Fibroblast of skin of right biceps (primary cell): ENCODE measurements at places on chromosomes 2 and 18.

GRCh38 chr2:25041307-25041927 is 459 bp upstream of the EFR3B start:
- DNase-seq, result peak; percentile 28

GRCh38 chr2:147366279-147366678 is 478.6 kb upstream of the ACVR2A start:
- DNase-seq, result no peak

DNA sequence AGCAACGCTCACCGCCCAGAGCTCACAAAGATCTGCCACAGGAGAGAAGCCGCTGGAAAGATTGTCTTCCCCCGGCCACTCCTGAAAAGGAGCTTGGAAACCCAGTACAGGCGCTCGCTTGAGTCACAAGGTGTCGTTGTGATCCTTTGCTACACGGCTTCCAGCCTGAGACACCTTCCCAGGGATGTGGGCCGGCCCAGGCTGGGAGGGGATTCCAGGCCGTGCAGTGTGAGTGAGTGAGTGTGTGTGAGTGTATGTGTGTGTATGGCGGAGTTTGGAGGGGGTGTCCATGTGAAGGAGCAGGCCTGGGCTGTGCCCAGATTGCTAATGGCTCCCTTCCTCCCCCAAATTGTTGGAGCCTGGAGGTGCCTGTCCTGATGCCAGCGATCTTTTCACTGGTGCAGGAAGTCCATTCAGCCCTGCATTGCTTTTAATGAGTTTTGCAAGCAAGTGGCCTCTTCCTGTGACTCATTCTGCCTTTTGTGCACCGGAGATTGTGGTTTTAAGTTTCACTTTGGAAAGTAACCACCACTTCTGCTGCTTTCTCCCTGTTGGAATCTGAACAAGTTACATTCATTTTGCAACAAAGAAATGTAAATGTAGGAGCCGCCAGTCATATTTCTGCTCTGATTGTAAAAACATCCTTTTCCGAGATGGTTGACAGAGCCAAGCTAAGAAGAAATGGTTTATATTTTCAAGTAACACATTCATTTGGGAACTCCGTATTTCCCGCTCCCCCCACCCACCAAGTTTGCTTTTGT is 83.7 kb downstream of the LPIN1 start:
- peak; percentile 98 for DNase-seq

DNA sequence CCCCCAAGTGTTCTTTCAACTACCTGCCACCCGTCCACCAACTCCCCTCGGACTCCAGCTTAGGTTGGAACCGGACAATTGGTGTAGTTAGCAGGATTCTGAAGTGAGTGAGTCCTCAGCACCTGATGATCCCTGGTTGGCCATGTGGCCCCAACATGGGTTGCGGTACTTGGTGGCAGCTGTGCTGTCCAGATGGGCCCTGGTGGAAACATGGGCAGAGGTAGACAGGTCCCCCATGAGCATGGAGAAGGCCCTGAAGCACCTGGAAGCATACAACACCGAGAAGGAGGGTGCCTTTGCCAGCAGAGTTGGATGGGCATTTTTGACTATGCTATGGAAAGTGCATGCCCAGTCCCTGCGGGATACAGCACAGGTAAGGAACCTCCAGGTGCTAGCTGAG is 11.0 kb upstream of the C2orf42 start:
- DNase-seq, result no peak

- no peak for DNase-seq
These were observed 288.0 kb downstream of the TDRD15 start for GRCh38 chr2:21411741-21412140.
